ENCODE measurements at places on chromosomes 6 and 20. TPM values are rescaled to one million over a fixed set of nuclear protein-coding genes. Genes with fewer than 3 reads are reported as not detected.

DNA sequence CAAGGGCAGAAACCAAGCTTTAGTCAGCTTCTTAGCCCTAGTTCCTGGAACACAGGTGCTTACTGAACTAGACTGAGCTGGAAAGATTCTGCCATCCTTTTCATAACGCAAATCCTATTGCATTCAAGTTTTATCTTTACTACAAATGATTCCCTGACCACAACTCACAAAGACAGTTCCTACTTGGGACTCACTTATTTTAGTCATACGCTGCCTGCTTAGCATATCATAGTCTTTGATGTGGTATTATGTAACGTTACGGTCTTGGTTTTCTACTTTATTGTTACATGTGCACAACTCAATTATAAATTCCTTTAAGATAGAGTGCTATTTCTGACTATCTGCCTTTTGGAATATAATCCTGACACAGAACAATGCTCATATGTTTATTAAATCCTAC is 59.1 kb downstream of the BLOC1S5 start:
- no peak overlapping the region for H3K27ac ChIP-seq
- no peak for DNase-seq
- H3K4me3 ChIP-seq = no peak overlapping the region
- no peaks in the 10 kb centered on the region for H3K36me3 ChIP-seq
- H3K27me3 ChIP-seq = no peaks in the 10 kb centered on the region
- no peaks in the 10 kb centered on the region for H3K4me1 ChIP-seq

DNA sequence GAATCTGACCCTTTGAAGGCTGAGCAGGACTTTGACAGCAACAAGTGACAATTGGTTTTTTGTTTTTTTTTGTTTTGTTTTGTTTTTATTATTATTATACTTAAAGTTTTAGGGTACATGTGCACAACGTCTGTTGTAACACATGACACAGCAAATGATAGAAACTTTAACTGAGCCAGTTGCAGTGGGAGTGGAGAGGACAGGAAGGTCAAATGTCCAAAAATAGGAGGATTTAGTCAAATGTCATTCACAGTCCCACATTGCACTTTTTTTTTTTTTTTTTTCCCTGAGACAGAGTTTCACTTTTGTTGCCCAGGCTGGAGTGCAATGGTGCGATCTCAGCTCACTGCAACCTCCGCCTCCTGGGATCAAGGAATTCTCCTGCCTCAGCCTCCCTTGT is 223.0 kb downstream of the HIVEP2 start:
- no peak overlapping the region for H3K4me3 ChIP-seq
- H3K27ac ChIP-seq = no peak overlapping the region
- no peak for DNase-seq
- no peaks in the 10 kb centered on the region for H3K27me3 ChIP-seq
- H3K4me1 ChIP-seq = no peaks in the 10 kb centered on the region

- no peaks in the 10 kb centered on the region for H3K27me3 ChIP-seq
- DNase-seq = no peak
- H3K4me3 ChIP-seq = no peak overlapping the region
- H3K4me1 ChIP-seq = no peaks in the 10 kb centered on the region
- no peak overlapping the region for H3K27ac ChIP-seq
Observed at GRCh38 chr20:16709017-16709416, 20.8 kb upstream of the SNRPB2 start.

- no peak for DNase-seq
- H3K36me3 ChIP-seq = no peaks in the 10 kb centered on the region
- no peak overlapping the region for H3K27ac ChIP-seq
- no peaks in the 10 kb centered on the region for H3K27me3 ChIP-seq
- no peaks in the 10 kb centered on the region for H3K4me1 ChIP-seq
Observed at GRCh38 chr6:106790149-106790770, 160.9 kb downstream of the QRSL1 start.

DNA sequence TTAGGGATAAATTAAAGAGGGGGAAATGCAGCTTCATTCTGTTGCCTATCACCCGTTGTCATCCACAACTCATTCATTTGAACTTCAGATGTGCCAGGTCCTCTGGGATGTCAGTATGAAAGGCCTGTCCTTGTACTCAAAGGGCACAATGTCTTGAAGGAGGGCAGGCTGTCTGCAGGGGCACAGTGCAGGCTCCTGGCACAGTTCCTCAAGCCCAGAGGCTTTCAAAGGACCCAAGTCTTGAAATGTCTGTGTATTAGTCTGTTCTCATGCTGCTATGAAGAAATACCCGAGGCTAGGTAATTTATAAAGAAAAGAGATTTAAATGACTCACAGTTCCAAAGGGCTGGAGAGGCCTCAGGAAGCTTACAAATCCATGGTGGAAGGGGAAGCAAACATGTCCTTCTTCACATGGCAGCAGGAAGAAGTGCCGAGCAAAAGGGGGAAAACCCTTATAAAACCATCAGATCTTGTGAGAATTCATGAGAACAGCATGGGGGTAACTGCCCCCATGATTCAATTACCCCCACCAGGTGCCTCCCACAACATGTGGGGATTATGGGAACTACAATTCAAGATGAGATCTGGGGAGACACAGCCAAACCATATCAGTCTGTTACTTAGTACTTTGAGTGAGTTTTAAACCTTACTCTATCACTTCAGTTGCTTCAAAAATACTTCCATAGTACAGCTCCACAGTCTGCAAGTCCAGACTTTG is 9.4 kb downstream of the SNX9 start:
- H3K4me1 ChIP-seq = no peaks in the 10 kb centered on the region
- DNase-seq = no peak
- no peaks in the 10 kb centered on the region for H3K27me3 ChIP-seq

DNA sequence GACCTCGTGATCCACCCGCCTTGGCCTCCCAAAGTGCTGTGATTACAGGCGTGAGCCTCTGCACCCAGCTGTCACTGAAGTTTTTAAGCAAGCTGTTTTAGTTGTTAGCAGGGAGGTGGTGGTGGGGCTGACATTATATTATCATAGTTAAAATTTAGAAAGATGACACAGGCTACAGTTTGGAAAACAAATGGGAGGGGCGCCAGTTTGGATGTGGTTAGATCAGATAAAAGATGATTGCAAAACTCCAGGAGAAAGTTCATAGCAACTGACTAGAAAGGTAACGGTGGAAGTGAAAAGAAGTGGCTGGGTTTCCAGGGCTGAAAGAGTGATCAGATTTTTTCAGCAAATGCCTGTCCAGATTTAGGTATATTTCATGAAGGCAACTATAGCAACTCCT is 311.9 kb upstream of the CITED2 start:
- no peak overlapping the region for H3K27ac ChIP-seq
- no peak for DNase-seq
- H3K36me3 ChIP-seq = no peaks in the 10 kb centered on the region
- no peaks in the 10 kb centered on the region for H3K4me1 ChIP-seq

DNA sequence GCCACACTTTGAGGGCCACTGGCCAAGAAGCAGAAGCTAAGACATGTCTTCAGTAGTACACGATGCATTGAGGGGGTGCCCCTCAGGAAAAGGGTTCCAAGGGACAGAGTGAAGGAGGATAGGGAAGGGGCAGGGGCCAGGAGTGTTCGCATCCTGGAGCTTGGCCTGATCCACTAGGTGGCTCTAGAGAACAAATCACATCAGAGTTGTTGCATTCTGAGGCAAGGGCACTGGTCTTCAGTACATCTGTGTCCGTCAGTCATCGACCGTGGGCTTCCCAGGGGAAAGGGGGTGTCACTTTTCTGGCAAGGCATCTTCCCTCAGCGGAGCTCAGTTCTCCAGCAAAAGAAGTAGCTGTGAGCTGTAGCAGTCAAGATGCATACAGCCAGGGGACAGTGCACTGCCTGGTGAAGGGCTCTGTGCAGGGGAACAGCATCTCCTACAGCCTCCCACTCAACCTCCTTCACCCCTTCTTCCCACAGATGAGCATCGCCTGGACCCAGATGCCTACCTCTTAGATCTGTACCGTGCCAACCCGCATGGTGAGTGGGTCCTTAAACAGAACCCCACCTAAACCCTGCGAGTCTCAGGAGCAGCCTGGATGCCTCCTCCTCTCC is 47.8 kb downstream of the ARHGAP40 start:
- peak; percentile 31 for DNase-seq
- H3K36me3 ChIP-seq = no peaks in the 10 kb centered on the region
- no peak overlapping the region for H3K4me3 ChIP-seq
- no peak overlapping the region for H3K27ac ChIP-seq

NFYA gene
- 28.9 TPM for total RNA-seq

CCN2 gene
- total RNA-seq = 86.8 TPM

TMEM244 gene
- not detected for total RNA-seq

ZNF451 gene
- 57.2 TPM for total RNA-seq

CDH4 gene
- total RNA-seq = 5.8 TPM

FLRT3 gene
- 53.7 TPM for total RNA-seq

RAET1L gene
- total RNA-seq = not detected

NRM gene
- 1.9 TPM for total RNA-seq
